Astrocyte (in vitro differentiated cells and primary cell): ENCODE measurements at places on chromosomes 1 and 21. TPM values are rescaled to one million over a fixed set of nuclear protein-coding genes. Genes with fewer than 3 reads are reported as not detected.
A peak's percentile ranks its signal among the peaks of the same experiment; 100 is the strongest.

- no peak for DNase-seq
Measured at GRCh38 chr1:221157026-221157761, 278.0 kb downstream of the HLX start.

- peak; percentile 34 for DNase-seq
Measured at GRCh38 chr1:20521960-20522861, 14.3 kb upstream of the MUL1 start.

- peak; percentile 57 for DNase-seq
Measured at GRCh38 chr1:91783423-91784170, 102.4 kb downstream of the TGFBR3 start.

DNA sequence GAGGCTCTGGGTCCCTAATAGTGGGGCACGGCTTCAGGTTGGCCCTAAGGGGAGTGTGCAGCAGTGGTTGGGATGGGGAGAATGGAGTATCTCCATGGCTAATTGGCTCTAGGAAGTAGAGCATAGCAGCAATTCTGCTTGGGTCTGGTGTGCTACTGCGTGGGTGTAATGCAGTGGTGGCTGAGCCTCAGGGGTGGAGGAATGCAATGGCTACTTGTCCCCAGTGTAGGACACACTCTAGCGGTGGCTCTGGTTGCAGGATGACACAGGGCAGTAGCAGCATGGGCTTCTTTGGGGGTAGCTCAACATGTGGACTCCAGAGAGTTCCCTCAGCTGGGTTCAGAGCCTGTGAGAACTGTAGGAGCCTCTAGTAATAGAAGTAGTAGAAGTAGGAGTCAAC is 91.2 kb upstream of the FAM78B start:
- DNase-seq, result no peak

GRCh38 chr1:198841477-198841876 is 202.6 kb downstream of the PTPRC start:
- DNase-seq, result no peak

The ATP6V1G3 gene
- total RNA-seq, result not detected in 2 replicates

The MTF1 gene
- total RNA-seq, result 16.6 and 16.7 TPM in 2 replicates
